ENCODE measurements at places on chromosomes 2 and 18. TPM values are rescaled to one million over a fixed set of nuclear protein-coding genes. Genes with fewer than 3 reads are reported as not detected.

GRCh38 chr2:23237147-23237546 lies 147.8 kb upstream of the KLHL29 start:
- no peak for DNase-seq

- no peak for DNase-seq
Observed at GRCh38 chr2:66036948-66037347, 398.0 kb upstream of the MEIS1 start.

DNA sequence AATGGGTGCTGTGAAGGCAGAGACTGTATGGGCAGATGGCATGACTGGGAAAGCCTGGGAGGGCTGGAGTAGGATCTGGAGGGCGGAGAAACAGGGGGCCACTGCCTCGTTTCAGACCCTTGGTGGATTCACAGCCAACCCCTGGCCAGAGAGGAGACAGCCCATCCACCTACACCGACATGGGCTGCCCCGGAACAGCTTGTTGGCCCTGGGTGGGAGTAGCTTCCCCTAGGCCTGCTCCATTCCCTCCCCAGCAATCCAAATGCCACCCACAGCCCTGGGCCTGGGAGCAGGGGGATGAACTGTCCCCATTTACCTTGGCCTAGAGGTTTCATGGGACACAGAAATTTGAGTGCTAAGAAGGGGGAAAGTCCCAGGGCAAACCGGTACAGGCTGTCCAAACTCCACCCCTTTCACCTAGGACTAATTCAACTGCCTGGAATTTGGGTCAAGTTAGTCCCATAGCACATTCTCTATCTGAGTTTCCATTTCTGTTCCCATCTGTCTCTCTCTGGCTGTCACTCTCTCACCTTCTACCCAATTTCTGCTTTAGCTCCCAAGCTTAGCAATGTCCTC lies 37.0 kb downstream of the LBH start:
- peak; percentile 25 for DNase-seq

- no peak for DNase-seq
Observed at GRCh38 chr2:119598596-119599263, 54.5 kb downstream of the CFAP221 start.

DNA sequence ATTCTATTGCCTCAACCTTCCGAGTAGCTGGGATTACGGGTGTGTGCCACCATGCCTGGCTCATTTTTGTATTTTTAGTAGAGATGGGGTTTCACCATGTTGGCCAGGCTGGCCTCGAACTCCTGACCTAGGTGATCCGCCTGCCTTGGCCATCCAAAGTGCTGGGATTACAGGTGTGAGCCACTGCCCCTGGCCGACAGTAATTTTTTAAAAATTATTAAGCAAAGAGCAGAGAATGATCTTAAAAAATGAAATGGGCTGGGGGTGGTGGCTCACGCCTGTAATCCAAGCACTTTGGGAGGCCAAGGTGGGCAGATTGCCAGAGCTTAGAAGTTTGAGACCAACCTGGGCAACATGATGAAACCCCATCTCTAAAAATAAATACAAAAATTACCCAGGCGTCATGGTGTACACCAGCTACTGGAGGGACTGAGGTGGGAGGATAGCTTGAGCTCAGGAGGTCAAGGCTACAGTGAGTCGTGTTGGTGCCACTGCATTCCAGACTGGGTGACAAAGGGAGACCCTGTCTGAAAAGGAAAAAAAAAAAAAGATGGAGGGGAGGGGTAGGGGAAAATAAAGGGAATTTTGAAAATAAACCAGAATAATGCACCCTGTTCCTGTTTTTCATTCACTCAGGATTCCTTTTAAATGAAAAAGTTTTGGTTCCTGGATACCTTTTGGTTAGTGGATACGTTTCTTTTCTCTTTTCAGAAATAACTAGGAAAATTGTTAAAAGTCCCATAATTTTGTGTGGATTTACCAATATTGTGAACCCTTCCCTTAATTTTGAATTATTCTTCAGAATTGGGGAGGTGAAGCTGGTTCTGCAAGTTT lies 33.9 kb downstream of the MAP4K4 start:
- DNase-seq = no peak

Gene DHX57
- 14.6 TPM for total RNA-seq

Gene COPS8
- 80.3 TPM for total RNA-seq

Measured in bronchial epithelial cell (primary cell).